Uterus (tissue), 4 donors: ENCODE measurements at places on chromosomes 1 and 21.
A peak's percentile ranks its signal among the peaks of the same experiment; 100 is the strongest.

DNA sequence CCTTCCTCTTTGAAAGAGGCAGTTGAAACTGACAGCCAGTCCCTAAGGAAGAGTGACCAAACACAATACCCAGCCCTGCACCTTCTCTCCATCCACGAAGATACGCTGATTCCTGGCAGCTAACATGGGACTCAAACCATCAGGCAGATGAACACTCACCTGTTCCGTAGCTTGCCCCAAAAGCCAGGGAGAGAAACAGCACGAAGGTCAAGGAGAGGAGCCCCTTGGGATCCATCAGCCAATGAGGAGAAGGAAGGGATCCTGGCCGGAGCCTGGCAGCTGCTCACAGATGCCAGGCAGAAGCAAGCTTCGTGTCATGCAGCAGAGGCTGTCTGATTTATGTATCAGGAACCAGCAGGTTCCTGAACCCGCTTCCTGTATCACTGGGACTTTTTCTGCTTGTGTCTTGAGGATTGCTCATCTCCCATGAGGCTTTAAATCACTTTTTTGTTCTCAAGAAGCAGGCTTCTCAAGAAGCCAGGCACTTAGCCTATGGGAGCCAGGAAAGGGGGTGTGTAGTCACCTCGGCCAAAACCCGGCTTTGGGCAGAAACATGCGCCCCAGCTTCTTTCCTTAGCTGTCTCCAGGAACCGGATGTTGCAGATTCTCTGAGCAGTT lies at the start of gene SLAMF1:
SLAMF1 (minus strand) TSS at position 334 of the 618 bp plus-strand sequence; CDS start at position 235, 99 bp downstream.
- no peak for DNase-seq

GRCh38 chr1:171142416-171143385 lies 42.4 kb upstream of the FMO2 start:
- peak; percentile 36 for DNase-seq

DNA sequence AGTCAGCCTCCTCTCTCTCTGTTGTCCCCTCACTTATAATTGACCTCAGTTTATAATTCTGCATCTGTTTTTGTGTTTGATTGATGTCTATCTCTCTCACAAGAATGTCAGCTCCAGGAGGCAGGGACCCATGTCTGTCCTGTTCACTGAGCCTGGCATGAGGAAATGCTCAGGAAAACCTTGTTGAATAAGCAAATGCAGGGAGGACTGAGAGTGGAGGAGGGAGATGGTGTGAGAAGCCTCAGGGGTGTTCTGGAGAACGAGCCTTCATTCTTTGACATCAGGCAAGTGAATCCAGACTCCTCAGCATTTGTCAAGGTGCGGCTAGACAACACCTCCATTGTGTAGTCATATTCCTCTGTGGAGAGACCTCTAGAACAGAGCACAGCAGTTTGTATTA lies 45.5 kb downstream of the MAN1C1 start:
- no peak for DNase-seq

- no peak for DNase-seq
These were observed 149.9 kb downstream of the MRPL39 start for GRCh38 chr21:25457411-25457810.

DNA sequence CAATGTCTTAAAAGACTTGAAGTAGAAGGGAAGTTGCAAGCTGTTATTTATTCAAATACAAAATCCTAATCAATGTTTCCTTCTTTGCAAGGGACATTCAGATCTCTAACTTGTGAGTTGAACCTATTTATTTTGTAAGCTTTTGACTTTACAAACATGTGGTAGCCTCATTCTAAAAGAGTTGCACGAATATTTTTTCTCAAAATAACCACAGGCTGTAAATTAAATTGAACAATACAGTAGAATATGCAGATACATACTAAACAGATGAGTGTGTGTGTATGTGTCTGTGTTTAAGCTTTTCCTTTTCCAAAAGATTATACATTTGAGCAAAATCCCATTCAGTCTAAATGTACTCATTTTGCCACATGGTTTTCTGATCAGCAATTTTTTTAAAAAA lies 4.8 kb upstream of the DYNLT5 start:
- no peak for DNase-seq

DNA sequence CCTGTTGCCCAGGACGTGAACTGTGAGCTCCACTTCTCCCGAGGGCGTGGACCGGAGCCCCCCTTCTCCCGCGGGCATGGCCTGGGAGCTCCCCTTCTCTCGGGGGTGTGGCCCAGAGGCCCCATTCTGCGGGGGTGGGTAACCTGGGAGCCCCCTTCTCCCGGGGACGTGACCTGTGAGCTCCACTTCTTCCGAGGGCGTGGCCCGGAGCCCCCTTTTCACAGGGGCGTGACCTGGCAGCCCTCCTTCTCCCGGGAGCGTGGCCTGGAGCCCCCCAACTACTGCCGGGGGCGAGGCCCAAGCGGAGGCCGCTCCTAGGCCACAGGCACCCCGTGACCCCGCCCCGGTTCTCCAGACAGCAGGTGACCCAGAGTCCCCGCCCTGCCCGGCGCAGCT lies 320 bp downstream of the C1orf174 start:
- no peak for DNase-seq

DNA sequence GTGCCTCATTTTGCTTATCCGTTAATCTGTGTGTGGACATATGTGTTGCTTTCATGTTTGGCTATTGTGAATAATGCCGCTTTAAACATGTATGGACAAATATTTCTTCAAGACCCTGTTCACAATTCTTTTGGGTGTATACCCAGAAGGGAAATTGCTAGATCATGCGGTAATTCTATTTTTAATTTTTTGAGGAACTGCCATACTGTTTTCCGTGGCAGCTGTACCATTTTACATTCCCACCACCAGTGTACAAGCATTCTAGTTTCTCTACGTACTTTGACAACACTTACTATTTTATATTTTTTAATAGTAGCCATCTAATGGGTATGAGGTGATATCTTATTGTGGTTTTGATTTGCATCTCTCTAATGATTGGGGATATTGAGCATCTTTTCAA lies 7.1 kb upstream of the NID1 start:
- no peak for DNase-seq

DNA sequence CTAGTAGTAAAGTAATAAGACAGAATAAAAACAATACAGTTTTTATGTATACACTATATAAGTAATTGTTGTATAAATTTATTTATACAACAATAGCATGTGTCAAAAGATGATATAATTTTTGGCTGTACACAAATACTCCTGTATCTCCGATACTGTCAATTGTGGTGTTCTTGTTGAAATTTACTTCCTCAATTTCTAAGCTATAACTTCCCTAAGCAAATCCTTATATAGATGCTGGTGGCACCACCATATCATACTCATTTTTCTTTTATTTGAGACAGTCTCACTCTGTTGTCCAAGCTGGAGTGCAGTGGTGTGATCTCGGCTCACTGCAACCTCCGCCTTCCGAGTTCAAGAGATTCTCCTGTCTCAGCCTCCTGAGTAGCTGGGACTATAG lies 141.0 kb upstream of the HP1BP3 start:
- DNase-seq, result no peak
